ENCODE measurements at places on chromosomes 7 and 10.

DNA sequence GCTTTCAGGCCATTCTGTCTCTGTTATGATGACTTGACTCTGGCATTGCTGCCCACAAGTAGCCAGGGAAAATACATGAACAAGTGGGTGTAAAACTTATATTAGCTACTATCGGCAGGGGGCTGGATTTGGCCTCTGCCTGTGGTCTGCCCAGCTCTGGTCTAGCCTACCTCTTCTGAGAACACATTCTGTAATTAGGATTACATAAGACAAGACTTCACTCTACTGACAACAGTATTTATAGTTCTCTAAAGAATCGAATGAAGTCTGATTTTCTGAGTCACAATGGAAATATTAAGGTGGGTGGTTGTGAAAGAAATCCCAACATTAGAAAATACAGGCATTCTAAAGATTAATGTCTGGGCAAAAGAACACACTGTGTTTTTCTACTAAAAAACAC lies 55.5 kb downstream of the DLD start:
- DNase-seq = no peak

DNA sequence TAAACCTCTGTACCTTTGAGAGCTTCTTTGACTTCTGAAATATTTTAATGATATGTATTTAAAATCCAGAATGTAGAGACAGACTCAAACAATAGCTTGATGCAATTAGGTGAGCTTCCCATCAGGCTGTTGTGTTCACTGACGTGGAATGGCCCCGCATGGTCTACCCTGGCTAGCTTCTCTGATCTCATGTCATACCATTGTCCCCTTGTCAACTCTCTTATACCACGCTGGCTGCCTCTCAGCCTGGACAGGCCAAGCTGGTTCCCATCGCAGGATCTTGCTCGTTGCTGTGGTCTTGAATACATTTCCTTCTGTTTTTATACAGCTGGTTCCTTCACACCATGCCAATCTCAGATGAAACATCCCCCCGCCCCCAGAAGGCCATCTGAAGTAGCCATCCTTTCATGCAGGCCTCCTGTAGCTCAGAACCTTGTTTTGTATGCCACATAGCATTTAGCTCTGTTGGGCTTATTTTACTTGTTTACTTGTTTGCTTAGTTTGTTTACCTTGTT lies 84.2 kb downstream of the FANK1 start:
- DNase-seq = no peak

DNA sequence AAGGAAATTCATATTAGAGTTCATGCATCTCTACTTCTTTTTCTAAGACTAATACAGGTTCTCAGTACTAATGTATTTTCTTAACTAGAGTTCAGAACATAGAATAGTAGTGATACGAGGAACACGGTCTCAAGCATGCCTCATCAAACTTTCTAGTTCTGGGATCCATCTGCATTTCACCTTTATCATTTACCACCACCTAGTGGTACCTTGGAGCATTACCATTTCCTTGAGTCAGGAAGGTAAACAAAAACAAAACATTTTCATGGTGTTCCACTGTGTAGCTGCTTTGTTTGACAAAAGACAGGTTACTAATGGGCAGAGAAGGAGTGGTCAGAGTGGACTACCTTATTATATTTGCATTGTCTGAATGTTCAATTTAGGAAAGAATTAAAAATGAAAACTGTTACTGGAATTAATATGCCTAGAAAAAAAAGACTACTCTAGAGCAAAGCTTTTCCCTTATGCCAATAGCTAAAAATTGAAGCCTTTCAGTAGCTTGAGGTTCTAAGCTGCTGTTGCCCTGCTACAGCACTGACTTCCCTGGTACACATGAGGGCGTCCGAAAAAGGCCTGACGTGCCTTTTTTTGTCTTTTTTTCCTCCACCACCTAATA lies 44.5 kb downstream of the STARD3NL start:
- DNase-seq = no peak

DNA sequence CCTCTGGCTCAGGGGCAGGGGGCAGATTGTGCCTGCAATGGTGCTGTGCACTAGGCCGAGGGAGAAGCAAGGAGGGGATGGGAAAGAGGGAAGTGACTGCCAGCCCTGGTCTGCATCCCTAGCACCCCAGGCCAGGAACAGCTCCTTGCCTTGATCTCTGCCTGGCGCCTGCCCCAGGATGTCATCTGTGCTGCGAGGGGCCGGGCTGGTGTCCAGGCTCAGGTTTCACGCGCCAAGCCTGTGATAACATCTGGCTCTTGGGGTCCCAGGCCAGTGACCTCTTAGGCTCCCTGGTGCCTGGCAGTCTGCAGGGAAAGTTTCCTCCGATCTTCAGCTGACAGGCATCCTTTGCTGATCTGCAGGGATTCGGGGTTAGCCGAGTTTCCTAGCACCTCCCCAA lies 193.5 kb upstream of the GPR26 start:
- peak; percentile 82 for DNase-seq

DNA sequence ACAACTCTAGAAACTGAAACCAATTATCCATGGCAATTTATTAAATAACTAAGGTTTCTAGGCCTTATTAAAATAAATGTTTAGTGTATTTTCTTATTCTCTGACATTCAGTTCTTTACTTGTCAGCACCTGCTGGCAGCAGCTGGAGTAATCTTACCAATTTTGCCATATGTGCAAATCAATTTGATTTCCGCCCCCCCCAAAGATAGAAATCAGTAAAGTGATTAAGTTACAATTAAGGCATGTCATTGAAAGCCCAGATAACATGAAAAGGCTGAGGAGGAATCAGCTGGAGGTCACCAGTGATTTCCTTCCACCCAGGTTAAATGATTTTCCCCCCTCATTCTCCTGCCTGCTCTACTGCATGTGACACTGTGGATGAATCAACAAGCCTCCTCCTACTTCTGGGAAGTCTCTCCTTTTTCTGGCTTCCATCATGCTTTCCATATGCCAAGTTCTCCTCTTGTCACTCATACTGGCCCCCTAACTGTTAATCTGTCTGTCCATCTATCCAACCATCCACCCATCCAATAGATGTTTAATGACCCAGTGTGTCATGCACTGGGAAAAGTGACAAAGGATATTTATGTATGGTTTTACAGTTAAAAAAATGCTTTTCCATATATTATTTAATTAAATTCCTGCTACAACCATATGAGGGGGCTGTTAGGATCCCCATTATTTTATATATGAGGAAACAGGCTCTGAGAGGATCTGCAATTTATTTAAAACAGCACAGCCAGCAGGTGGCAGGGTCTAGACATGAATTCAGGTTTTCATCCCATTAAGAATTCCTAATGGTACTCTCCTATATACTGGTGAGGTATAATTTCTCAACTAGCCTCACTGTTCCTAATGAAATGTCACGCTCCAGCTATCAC lies 116.5 kb downstream of the ATXN7L1 start:
- DNase-seq = no peak

- DNase-seq = no peak
Observed at GRCh38 chr7:29084832-29085231, 61.5 kb downstream of the CPVL start.

- no peak for DNase-seq
Observed at GRCh38 chr7:34155220-34155908, 250.0 kb downstream of the BMPER start.

DNA sequence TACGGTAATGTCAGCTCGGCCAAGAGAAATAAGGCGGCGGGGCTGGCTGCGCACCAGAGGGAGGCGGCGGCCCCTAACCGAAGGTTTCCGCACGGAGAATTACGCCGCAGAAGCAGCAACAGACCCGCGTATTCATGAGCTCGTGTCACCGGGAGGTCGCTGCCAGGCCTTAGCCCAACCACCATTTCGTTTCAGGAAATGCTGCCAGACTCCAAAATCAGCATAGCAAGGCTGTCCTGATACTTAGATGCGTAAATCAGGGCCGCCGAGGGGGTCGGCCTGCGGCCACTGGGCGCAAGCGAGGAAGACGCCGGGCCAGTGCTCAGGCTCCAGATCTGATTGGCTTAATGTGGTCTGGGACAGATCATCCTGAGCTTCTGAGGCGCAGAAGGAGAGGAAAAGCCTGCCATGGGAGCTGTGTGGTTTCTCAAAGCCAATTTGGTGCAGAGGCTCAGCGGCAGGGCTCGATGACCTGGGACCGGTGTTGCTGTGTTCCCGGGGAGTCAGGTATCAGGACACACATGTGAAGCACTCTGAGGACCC lies 247.9 kb downstream of the BAMBI start:
- DNase-seq = peak; percentile 49

GRCh38 chr10:23070913-23071218 lies 24.5 kb upstream of the MSRB2 start:
- DNase-seq = no peak

DNA sequence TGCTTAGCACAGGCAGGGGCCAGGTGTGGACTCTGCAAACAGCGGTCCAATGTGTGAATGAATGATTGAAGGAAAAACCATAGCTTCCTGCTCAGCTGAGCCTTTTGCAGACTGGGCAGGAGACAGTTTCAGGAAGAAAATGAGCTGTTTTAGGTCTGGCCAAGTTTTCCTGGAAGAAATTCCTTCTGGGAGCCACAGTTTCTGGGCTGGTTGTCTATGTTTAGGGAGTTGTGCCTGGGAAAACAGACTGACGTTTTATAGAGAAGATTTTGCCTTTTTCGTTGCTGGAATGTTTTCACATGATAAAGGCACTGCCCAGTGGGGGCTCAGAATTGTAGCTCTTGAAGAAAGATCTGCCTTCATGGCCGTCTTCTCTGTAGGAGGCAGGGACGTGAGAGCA lies 255.1 kb downstream of the CCSER2 start:
- DNase-seq = peak; percentile 7

DNA sequence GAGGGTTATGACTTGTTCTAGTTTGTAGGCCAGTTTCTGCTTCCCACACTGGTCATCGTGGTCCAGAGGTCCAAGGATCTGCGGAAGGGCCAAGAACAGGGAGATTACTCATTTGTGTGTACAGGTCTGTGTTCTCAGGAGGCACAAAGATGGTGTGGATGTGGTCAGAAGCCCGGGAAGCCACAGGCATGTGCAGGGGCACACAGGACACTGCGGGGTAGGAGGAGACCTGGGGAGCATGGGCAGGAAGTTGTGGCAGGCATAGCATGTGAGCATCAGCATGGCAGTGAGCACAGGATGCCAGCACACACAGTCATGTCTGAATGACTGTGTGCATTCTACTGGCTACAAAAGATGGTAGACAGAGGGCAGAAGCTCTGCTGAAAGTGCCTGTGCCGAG lies 445.8 kb downstream of the PLXNA4 start:
- no peak for DNase-seq

GRCh38 chr10:132679217-132679595 lies 106.7 kb downstream of the NKX6-2 start:
- no peak for DNase-seq

DNA sequence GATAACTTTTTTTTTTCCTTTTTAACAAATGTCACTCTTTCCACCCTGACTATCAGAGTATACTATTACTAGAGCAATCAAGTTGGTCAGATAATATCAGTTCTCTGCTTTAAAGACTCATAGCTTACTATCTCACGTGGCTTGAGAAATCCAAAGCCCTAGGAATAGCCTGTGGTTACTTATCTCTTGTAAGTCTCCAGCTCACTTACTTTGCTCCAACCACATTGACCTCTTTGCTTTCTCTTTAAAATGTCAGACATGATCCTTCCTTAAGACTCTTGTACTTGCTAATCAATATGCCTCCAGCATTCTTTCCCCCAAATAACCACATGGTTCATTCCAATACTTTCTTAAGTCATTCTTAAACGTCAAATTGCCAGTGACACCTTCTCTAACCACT lies 1292.2 kb downstream of the REEP3 start:
- no peak for DNase-seq

GRCh38 chr10:59872892-59873463 lies 33.4 kb downstream of the CCDC6 start:
- no peak for DNase-seq

DNA sequence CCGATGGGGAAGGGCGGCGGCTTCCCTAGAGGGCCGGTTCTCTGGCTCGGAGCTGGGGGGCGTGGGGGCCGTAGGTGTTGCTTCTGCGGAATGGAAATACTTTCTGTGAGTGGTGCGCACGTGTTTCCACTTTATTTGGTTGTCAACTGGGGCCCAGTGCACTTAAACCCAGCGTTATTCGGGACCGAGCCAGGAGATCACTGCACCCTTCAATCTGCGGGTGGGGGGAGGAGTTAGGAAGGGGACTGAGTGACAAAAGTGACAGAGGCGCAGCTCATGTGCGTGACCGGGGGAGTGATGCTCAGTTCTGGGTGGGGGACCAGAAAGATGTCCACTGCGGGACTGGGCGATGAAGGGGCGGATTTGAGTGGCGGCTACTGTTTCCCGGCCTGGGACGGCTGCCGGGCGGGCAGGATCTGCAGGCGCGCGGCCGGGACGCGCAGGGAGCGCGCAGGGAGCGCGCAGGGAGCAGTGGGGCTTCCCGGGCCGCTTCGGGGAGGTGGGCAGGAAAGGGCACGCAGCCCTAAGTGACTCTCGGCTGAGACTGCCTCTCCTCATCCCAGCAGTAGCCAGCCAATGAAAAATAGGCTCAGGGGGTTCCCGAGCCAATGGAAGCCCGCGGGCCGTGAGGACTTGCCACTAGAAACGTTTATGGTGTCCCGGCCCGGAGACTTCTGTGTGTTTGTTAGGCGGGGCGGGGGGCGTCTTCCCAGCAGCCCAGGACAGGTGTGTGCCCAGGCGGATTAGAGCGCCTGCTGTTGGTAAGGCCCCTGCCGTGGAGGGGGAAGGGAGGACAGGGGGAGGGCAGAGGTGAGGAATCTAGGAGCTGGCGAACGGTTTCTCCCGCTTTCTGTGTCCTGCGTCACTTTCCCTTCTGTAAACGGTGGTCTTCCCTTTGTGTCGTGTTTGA lies 54.3 kb upstream of the KDM7A start:
- DNase-seq = peak; percentile 87

GRCh38 chr7:24346716-24347115 lies 62.7 kb downstream of the NPY start:
- no peak for DNase-seq

GRCh38 chr10:124179308-124180043 lies 86.1 kb upstream of the CHST15 start:
- peak; percentile 16 for DNase-seq

- DNase-seq = no peak
Observed at GRCh38 chr7:15580604-15581351, 19.0 kb upstream of the AGMO start.

GRCh38 chr7:101598422-101598985 lies 30.6 kb downstream of the MYL10 start:
- DNase-seq = no peak

DNA sequence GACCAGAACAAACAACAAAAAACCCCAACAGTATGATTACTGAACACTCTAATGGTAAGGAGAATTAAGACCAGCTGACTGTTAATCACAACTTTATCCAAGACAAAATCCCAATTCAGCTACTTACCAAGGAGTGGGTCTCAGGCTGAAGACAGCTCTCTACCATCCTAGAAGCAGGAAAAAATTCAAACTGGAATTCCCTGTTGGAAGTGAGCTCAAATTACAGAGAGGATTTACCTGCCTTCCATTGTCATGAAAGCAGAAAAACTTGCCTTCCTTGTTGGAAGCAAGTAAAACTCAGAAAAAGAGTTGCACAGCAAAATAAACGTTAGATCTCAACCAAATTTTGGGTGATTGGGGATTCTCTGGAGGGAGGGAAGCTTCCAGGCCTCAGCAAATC lies 20.9 kb downstream of the SPAM1 start:
- no peak for DNase-seq

All from ecto neural progenitor cell (in vitro differentiated cells).